ENCODE measurements at places on chromosomes 16 and 17.

GRCh38 chr17:77318491-77319210 lies 177.9 kb downstream of the SEC14L1 start:
- no peak for DNase-seq

GRCh38 chr16:75488322-75488721 lies 6.9 kb downstream of the CHST6 start:
- DNase-seq, result no peak

- no peak for DNase-seq
Measured at GRCh38 chr17:35732806-35733136, 1.3 kb downstream of the RASL10B start.

DNA sequence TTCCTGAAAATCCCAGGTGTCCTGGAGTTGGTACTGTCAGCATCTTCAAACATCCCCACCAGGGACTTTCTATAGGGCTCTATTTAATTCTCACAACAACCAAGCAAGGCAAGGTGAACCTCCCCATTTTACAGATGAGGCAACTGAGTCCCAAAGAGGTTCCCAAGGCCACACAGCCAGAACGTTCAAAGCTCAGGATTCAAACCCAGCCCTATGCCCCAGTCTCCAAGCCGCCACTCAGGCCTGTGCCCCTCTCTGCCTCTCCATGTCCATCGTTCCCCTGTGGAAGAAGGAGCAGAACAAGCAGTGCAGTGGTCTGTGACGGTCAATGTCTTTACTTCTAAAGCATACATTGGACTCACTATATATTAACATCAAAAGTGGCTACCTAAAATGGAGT lies 6.1 kb downstream of the ZNF319 start:
- no peak for DNase-seq

DNA sequence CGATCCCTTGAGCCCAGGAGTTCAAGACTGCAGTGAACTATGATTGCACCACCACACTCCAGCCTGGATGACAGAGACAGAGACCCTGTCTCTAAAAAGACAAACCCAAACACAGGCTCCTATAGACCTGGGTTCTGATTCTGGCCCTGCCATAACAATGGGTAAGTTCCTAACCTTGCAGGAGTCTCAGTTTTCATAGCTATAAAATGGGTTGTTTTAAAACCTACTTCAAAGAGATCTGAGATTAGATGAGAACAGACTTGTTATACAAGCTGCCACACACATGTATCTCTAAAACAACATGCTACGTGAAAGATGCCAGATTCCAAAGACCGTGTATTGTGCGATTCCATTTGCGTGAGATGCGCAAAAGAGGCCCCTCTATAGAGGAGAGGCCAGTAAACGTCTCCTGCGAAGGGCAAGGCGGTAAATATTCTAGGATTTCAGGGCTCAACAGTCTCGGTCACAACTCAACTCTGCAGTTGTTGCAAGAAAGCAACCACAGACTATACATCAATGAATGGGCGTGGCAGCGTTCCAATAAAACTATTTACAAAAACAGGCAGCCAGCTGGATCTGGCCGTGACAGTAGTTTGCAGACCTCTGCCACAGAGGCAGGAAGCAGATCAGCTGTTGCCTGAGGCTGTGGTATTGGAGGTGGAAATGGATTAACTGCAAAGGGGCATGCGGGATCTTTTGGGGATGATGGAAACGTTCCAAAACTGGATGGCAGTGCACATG lies 5.9 kb downstream of the CORO7 start:
- no peak for DNase-seq

- DNase-seq, result no peak
Measured at GRCh38 chr17:10657148-10657547, at the start of gene MYH3. TSS of gene MYH3 (minus strand) at chr17:10657309. CDS start at chr17:10655064, 2,245 bp downstream.

- DNase-seq, result no peak
Measured at GRCh38 chr17:82330322-82331239, 3.0 kb downstream of the SECTM1 start.

GRCh38 chr17:62628831-62629555 lies 1.5 kb downstream of the MRC2 start:
- no peak for DNase-seq

- DNase-seq, result peak; percentile 7
Measured at GRCh38 chr17:35214631-35215273, 20.6 kb upstream of the SLC35G3 start.

Measured in T-helper 2 cell (primary cell).